H7 (cell line): ENCODE measurements at places on chromosomes 3 and 15.
A peak's percentile ranks its signal among the peaks of the same experiment; 100 is the strongest.

GRCh38 chr3:151281671-151282324 is 3.5 kb upstream of the P2RY14 start:
- DNase-seq: no peak

DNA sequence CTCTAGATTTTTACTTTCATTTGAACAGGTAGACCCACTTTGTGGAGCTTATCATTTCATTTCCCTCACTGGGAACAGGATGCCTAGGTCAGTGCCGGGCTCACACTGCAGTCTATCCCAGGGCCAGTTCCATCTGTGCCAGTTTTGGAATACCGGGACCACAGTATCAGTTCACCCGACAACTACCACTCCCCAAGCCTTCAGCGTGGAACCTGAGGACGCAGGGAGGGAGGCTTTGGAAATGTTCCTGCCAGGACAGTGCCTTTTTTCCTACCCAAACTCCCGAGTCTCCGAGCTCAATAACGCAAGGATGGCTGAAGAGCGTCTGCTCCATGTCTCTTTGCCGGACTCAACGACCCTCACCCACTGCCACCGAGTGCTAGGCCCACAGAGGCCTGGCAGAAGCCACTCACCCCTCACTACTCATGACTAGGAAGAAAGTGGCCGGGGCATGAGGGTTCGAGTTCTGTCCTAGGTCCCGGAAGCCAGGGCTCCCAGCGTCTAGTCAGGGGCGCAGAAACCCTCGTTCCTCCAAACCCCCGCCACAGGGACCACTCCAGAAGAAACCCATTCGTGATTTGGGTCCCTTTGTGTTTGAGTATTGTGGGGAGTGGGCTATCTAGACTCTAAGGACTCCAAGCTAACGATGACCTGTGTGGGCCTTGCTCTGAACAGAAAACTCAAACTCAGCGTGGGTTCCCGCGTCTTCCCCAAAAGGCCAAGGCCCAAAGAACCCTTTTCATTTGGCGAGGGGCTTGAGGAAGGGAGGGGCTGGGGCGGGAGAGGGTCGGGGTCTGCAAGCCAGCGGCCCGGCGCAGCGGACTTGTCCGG is 11.4 kb downstream of the ZIC1 start:
- DNase-seq: peak; percentile 36

DNA sequence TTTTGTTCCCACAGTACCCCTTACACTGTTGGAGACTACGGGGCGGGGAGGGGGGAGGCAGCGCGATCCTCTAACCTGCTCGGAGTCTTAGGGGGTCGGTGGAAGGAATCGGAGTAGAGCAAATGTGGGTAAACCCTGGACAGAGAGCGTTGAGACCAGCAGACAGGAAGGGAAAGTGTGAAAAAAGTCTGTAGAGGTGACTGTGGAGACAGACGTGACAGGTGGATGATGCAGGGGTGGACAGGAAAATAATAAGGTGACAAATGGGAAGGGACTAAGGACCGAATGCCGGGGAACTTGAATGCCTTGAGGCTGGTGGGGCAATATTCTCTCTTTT is 424 bp downstream of the EAF2 start:
- DNase-seq: no peak

GRCh38 chr15:69921626-69922619 is 175.8 kb downstream of the TLE3 start:
- DNase-seq: no peak

- DNase-seq: peak; percentile 47
Observed at GRCh38 chr3:69324362-69325025, 61.4 kb downstream of the FRMD4B start.

DNA sequence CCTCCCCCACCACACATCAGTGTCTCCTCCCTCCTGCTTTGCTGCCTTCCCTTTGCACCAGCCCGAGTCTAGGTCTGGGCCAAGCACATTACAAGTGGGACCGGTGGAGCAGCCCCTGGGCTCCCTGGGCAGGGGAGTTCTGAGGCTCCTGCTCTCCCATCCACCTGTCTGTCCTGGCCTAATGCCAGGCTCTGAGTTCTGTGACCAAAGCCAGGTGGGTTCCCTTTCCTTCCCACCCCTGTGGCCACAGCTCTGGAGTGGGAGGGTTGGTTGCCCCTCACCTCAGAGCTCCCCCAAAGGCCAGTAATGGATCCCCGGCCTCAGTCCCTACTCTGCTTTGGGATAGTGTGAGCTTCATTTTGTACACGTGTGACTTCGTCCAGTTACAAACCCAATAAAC is 2.3 kb upstream of the ABCF3 start:
- no peak for DNase-seq

- DNase-seq: no peak
Observed at GRCh38 chr15:45387380-45388007, 9.2 kb upstream of the GATM start.

DNA sequence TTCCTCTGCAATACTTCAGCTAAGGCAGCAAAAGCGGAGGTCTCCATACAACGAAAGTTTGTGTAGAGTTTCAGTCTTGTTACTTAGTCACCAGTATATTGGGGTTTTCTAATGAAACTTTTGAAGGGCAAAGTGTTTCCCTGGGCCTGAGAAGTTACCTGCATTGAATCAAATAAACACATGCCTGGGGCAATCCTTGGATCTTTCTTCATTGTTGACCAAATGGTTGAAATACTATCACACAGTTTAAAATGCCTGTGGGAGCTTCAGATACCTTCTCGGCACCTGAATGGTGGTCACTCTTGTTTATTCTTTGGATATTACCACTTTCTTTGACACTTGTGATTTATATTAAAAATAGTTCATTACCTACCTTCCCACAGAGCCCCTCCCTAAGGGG is 988 bp upstream of the CHSY1 start:
- no peak for DNase-seq

- no peak for DNase-seq
Observed at GRCh38 chr3:151262871-151263525, 15.3 kb downstream of the P2RY14 start.
